Mesendoderm (in vitro differentiated cells): ENCODE measurements at places on chromosomes 6 and 20.

GRCh38 chr6:72676995-72677394, 55.1 kb downstream of the KCNQ5 start:
- no peak for DNase-seq

- DNase-seq, result no peak
Measured at GRCh38 chr6:5994999-5995657, 11.6 kb downstream of the NRN1 start.

- DNase-seq, result peak; percentile 81
Measured at GRCh38 chr6:35727935-35728682, 8.7 kb upstream of the ARMC12 start.

DNA sequence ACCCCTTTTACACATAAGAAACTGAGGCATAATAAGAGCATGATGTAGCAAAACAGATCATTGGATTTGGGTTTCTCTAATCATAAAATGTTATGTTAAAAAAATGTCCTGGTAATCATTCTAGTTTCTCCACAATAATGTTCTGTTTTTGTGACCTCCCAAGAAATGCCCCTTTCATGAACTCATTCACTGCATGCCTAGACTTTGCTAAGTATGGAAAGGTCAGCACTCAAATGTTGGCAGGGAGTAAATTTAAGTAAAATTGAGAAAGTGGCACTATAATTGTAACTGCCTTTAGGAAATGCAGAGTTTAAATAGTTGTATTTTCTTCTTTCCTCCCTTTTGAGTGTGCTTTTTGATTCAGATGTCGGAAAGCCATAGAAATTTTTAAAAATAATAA, 48.5 kb upstream of the ID4 start:
- DNase-seq, result no peak

GRCh38 chr6:4271761-4272470, 136.5 kb upstream of the ECI2 start:
- DNase-seq, result no peak

DNA sequence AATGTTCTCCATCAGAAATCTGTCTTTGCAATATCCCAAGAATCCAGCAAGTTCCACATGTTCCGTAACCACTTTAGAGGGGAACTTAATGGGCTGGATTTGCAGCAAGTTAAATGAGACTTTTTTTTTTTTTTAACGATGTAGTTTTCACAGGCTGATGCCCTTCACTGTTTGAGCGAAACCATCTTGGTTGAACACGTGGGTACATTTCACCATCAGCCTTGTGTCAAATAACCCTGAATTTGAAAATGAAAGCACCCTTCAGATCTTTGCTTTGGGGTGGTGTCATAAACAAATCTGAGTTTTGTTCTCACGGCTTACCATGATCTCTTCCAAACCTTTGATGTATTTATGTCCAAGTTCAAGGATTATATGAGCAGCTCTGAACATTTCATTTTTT, 73.7 kb upstream of the EXOC2 start:
- DNase-seq, result no peak

DNA sequence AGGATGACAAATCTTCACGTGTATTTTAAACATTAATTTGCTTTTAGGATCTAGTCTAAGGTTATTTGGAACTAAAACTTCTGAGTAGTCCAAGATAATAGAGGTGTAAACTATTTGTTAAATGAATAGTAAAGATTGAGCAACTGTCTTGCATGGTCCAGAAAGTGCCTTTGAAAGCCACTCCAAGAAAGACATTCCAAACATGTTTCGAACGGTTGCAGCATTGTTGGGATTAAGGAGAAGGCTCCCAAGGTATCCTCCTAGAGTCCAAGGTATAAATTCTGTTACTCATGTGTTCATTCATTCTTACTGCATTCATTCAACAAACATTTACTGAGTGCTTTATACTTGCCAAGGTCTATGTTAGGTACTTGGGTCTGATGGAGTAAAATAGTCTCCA, 28.8 kb upstream of the MYLK2 start:
- DNase-seq, result no peak

GRCh38 chr6:32439602-32440214, at the start of gene HLA-DRA:
Gene HLA-DRA, plus strand, starts transcription at chr6:32439887. Its CDS starts 64 bp downstream, at chr6:32439951.
- DNase-seq, result peak; percentile 77

DNA sequence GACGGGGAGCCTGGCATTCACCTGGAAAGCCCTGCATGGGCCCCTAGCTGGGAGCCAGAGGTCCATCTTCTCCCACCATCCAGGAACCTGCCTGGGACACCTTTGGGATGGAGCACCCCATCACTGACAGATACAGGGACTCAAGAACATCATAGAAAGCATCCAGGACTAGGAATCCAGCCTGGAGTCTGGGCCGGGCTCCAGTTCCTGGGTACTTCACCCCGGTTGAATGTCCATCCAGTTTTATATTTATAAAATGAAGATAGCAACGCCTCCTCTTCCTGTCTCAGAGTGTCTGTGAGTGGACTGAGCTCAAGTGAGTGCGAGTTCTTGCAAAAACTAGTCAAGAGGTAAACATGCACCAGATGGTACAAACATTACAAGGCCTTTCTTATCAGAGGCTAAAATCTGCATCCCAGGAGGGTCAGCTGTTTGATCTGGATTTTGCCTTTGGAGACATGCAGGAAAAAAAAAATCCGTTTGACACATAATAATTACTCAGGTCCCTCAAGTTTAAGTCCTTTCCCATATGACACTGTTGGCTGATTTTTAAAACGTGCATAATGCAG, 27.4 kb downstream of the ZC3H12D start:
- no peak for DNase-seq

GRCh38 chr6:157513619-157514485, 132.9 kb downstream of the ZDHHC14 start:
- no peak for DNase-seq

GRCh38 chr6:40906759-40907158, 132.3 kb downstream of the UNC5CL start:
- no peak for DNase-seq

DNA sequence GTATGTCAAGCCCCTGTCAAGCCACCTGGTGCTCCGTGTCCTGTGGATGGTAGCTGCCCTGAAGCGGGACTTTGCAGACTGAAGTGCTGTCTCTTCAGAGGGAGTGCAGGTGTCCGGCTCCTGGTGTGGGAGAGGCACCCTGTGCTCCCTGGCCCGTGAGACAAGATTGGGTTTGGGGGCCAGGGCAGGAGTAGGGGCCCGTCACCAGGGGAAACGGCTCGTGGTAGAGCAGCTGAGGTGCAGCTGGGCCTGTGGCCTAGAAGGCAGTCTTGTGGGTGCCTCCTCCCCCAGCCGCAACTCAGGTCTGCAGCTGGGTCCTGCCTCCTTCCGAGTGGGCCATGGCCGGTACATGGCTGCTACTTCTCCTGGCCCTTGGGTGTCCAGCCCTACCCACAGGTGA, at the start of gene PTCRA:
TSS of gene PTCRA (plus strand) at position 322 of the 400 bp plus-strand sequence. CDS start at position 339, 17 bp downstream.
- no peak for DNase-seq

DNA sequence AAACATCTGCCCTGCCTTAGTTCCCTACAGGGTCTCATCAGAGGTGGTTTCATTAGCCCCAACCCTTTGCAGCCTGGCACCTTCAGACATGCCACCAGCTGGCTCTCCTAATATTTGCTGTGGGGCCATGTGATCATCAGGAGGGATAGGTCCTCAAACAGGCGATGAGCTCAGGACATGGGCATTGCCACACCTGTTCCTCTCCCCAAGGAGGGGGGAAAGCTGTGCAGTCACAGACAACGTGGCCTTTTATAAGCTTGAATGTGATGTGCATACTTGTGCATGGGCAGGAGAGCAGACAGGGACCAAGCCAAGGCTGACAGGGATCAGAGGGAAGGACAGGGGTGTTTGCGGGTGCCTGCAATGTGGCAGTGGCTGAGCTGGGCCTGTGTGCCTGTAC, 78.8 kb upstream of the ZNFX1 start:
- no peak for DNase-seq

DNA sequence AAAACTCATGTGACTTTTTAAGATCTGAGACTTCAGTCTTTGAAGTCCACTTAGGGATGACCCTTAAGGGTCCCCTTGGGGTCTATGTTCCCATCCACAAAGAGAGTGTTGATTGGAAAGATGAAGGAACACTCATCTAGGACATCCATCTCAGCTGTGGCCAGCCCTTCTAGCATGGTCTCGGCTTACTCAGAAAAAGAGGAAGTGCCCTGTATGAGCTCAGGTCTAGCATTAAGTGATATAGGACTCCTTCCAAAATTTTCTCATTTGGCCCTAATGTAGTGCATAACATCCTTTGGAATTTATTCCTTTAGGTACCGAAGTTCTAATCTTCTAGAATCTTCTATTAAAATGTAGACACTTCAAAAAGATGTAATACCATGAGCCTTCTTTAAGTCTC, 77.4 kb downstream of the NDUFAF5 start:
- DNase-seq, result no peak

- DNase-seq, result no peak
Measured at GRCh38 chr6:3762359-3762758, 10.8 kb upstream of the PXDC1 start.

DNA sequence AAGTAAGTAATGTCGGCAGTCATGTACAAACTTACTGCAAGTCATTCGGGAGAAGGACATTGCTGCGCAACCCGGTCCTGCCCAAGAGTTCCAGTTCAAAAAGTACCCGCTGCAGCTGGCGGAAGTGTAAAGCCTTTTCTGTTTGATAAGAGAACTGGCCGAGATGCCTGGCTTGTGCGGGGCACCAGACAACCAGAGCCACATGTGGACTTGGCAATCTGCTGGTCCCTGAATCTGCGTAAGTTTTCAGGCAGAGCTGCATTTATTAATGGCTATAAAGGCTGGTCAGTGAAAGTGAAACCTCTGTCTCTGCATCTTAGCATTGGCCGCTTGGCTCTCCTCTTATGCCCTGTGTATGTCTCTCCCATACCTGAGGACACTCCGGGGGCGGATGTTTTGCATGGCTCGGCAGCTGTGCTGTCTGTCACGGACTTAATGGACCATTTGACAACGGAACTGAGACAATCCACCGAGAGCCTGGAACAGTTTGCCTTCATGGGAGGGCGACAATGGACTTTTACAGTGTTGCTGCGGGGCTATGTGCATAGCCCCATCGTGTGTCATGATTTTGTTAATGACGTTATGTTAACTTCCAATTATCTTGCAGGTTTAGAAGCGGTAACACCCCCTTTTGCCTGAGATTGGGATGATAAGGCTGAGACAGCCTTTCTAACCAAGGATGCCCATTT, 19.8 kb upstream of the RGS17 start:
- DNase-seq, result no peak

DNA sequence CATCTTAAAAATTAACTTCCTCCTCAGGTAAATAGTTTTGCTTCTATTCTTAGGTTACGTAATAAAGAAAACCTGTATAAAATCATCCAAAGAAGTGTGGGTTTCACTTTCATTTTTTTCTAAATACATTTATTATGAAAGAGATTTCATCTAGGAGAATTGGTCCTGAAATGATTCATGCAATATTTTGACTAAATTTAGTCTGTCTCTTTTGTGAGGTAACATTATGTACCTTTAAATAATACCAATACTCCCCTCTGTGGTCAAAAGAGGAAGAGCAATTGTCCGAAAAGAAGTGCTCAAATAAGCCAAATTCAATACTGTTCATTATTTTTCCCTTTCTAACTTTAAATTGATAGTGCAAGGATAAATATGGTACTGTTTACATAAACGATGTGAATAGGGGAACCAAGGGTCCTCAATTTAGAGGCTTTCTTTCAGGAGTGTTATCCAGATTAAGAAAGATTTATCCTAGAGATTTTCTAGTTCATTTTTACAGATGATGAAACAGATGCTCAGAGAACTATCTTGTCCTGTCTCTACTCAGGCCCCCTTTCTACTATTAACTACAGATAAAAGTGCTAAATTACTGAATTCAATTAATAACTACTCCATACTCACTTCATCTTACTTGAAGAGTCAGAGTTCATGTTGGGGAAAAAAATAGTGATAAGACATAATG, 26.2 kb downstream of the CYP39A1 start:
- DNase-seq, result peak; percentile 26

DNA sequence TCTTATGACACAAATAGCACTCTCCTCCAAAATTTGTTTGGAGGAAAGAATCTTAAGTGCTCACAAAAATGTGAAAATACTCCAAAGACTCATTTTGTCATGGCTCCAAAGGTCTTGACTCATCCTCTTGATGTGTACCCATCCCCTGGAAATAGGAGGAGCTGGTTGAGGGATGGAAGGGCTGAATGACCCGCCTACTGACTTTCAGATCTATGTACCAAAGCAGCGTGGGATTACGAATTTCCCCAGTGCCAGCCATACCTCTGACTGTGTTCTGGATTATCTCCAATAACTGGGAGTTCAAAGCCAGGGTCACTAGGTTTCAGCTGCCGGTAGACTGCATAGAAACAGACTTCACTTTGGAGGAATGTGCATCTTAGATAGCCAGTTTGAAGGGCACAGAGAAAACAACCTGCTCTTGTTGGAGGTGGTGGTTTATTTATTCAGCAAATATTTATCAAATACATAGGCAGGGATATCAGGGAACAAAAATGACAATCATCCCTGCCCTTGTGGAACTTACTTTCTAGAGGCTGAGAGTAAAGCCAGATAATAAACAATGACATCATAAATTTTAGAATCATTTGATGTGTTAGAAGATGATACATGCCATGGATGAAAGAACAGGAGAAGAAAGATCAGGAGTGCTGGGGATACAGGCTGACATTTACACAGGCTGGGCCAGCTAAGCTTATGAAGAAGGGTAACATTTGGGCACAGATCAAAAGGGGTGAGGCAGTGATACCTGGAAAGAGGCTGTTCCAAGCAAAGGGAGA, 246.6 kb downstream of the TBXT start:
- no peak for DNase-seq

GRCh38 chr20:61929561-61929960, 136.1 kb downstream of the TAF4 start:
- DNase-seq, result no peak

GRCh38 chr6:166610069-166610468, 17.0 kb downstream of the RPS6KA2 start:
- peak; percentile 35 for DNase-seq
